Fibroblast of lung (primary cell): ENCODE measurements at places on chromosomes 7 and 10. TPM values are rescaled to one million over a fixed set of nuclear protein-coding genes. Genes with fewer than 3 reads are reported as not detected.

The FAM237B gene
- total RNA-seq: under 0.01 TPM in 1 of 2 replicates, not detected in the other

The MARCHF5 gene
- total RNA-seq: 13.4 and 17.3 TPM in 2 replicates

The JAKMIP3 gene
- under 0.01 and 0.17 TPM in 2 replicates for total RNA-seq

The FOXP2 gene
- total RNA-seq: 4.9 and 8.4 TPM in 2 replicates

The SPDYE5 gene
- not detected in 2 replicates for total RNA-seq

The CTAGE4 gene
- total RNA-seq: 0.17 and 1.0 TPM in 2 replicates

The GLI3 gene
- 6.2 and 6.4 TPM in 2 replicates for total RNA-seq

DNA sequence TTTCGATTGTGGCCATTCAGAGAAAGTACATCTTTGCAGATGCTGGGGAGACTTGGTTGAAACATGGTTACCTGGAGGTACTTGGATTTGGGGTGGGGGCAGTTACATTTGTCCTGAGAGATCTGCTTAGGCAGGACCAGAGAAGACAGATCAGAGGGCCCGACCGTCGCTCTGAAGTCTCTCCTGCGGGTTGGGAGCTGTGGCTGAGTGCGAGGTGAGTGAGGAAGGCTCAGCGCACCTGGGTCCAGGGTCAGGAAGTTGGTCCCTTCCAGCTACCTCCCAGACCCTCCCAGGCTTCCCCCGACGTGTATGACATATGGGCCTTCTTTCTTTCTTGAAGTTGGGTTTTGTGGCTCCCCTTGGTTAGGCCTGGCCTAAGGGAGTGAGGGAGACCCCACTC lies 56.3 kb downstream of the LHPP start:
- DNase-seq: no peak

- no peak for DNase-seq
Measured at GRCh38 chr10:104316321-104317099, 21.8 kb downstream of the ITPRIP start.

- peak; percentile 88 for DNase-seq
Measured at GRCh38 chr7:138935465-138936011, 45.7 kb downstream of the KIAA1549 start.

DNA sequence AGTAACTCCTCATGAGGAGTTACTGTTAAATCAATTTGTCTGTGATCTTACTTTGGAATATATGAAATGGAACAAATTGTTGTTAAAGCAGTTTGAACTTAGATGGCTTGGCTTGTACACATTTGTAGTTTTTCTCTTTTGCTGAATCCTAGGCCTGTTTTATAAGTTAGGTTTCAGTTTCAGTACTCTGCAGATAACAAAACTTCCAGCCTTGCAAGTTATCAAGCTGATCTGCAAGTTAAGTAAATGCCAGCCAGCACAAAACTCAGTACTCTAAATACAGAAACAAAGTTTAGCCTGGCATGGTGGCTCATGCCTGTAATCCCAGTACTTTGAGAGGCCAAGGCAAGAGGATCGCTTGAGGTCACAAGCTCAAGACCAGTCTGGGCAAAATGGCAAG lies 25.0 kb upstream of the PAXIP1 start:
- DNase-seq: no peak
